Effector CD4-positive, alpha-beta T cell (primary cell): ENCODE measurements at places on chromosomes 7 and 10.

- DNase-seq = no peak
Measured at GRCh38 chr10:32155075-32155516, 98.9 kb upstream of the KIF5B start.

GRCh38 chr7:70694434-70694970 is 437.4 kb upstream of the GALNT17 start:
- DNase-seq = no peak

- DNase-seq = no peak
Measured at GRCh38 chr7:83142365-83142764, 20.3 kb downstream of the PCLO start.

DNA sequence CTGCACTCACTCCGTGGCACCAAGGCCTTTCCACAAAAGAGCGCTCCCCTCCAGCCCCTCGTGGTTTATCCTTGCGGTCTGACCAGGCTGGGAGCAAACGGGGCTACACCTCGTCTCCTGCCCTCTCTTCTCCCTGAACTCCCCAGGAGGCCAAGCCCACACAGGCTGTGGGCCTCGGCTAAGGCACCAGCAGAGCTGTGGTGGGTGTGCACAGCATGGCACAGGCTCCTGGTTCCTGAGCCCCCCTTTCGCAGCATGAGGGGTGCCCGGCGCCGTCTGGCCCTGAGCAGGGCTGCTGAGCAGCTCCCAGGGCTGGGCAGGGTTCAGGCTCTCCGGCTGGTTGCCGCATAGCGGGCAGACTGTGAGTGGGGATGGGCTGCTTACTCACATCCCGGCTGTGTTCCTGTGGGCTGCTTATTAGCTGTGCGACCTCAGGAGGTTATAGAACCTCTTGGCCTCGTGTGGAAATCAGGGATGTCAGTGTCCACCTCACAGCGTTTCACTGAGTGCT is 90.4 kb downstream of the ZMIZ1 start:
- no peak for DNase-seq

- DNase-seq = no peak
Measured at GRCh38 chr10:74282151-74282847, 131.3 kb downstream of the ADK start.

GRCh38 chr10:48455392-48456151 is 149.1 kb downstream of the MAPK8 start:
- no peak for DNase-seq

DNA sequence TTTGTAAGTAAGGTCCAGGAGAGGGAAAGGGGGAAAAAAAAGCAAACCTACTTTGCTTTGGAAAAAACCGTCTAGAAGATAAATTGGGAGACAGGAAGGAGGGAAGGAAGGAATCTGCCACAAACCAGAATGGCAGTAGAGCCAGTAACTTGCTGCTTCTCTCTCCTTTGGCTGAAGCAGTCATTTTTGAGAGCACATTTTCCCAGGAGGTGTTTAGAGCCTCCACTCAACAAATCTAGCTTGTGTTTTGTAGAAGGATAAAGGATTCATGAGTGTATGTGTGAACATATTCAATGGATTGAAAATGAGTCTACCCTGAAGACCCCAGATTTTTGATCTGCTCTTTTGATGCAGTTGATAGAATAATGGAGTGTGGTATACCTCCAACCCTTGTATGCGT is 2.6 kb downstream of the NRG3 start:
- no peak for DNase-seq

DNA sequence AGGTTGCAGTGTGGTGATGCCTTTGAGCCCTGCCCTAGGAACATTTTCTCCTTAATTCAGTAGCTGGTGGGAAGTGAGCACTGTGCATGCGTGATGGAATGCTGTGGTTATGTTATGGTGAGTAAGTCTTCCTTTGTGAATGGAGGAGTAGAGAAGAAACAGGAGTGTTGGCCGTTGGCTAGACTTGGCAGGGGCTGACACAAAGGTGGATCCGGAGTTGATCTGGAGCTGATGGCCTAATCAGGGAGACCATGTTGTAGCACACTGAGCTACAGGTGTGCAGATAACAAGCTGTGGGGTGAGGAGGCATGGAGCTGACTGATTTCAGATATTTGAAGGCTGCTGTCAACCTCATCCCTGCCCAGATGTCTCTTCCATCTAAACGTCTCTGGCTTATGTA is 122.3 kb downstream of the CNNM2 start:
- DNase-seq = no peak

GRCh38 chr7:23523486-23524075 is 8.2 kb downstream of the TRA2A start:
- DNase-seq = no peak

GRCh38 chr7:159030490-159031134 is 114.1 kb downstream of the VIPR2 start:
- DNase-seq = no peak

DNA sequence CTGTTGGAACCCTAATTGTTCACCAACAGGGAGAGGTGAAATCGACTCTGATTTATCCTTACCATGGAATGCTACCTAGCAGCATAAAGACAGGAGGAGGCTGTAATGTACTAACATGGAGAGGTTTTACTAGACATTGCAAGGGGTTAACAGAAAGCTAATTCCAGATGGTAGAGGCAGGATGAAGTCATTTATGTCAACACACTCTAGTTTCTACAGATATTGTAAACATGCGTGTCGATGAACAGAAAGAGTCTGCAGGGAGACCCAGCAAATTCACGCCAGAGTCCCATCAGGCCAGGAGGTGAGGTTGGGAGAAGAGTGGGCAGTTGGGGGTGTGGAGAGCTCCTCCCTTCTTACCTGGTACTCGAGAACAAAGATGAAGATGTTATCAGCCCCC is 7.0 kb downstream of the NPC1L1 start:
- no peak for DNase-seq

DNA sequence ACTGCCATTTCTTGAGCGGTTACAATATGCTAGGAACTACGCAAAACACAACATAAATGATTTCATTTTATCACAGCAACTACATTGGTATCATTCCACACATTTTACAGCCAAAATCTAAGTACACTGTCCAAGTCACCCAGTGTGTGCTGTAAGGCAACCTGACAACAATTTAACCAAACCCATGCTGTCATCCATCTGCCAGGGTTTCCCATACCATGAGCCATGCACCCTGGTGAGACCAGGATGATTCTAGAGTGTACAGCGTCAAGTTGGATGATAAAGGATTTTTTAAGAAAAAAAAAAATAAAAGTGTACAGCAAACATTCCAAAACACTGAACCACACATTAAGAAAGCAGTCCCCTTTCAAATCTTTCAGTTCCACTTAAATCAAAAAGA is 52.9 kb downstream of the PIK3AP1 start:
- no peak for DNase-seq
